Activated CD8-positive, alpha-beta T cell treated with anti-CD3 and anti-CD28 coated beads for 36 hours (primary cell): ENCODE measurements at places on chromosomes 12 and 14. TPM values are rescaled to one million over a fixed set of nuclear protein-coding genes. Genes with fewer than 3 reads are reported as not detected.

The AMDHD1 gene
- 1.1 TPM for total RNA-seq

The NINJ2 gene
- total RNA-seq: 2.2 TPM

The SPTSSA gene
- 11.1 TPM for total RNA-seq

The CISTR gene
- total RNA-seq: not detected

DNA sequence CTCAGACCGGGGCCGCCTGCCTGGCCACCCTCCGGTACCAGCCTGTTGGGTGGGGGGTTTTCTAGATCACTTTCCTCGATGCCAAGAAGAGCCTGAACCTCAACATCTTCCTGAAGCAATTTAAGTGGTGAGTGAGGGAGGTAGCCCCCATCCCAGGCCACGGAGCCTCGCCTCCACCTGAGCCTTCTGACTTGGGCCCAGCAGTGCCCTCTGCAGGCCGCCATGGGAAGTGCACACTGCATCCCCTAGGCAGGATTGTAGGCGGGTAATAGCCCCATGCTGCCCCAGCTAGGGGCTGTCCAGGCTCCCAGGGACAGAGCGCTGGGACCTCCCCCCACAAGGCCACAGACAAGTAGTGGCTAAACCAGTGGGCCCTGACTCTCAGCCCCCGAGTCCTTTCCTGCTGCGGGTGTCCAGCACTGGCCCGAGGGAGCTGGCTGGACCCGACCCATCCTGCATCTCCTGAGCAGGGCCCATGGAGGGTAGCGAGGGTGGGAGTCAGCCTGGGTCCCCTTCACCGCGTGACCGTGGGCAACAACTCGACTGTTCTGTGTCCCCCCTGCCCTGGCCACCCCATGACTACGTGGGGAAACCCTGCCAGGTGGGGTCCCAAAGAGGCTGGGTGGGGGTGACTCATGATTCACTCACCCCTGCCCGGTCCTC, 15.3 kb upstream of the ADSS1 start:
- H3K36me3 ChIP-seq: peaks cover 12% of the 10 kb centered on the region
- peak; percentile 85 for DNase-seq
- peaks cover 2% of the 10 kb centered on the region for H3K4me1 ChIP-seq
- no peak overlapping the region for H3K4me3 ChIP-seq

DNA sequence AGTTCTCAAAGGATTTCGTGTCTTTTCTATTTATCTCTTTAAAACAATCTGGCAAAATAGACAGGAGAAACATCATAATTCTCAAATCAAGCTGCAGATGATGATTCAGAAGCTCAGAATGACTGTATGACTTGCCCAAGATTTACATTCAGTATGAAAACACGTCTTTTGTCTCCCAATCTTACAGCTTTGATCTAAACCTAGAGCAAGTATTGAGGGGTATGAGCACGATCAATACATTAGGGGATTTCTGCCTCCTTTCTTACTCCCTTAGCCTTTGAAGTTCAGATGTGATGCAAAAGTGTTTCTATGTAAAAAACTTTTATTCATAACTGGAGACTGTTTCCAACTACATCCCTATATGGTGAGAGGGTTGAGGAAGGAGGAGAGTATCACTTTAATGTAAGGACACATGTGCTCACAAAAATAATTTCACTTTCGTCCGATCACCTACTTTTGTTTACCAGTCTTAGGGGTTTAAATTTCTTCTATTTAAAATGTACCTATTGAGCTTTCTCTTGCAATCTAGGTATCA, 454.8 kb downstream of the TMTC2 start:
- DNase-seq: no peak
- no peaks in the 10 kb centered on the region for H3K36me3 ChIP-seq
- H3K4me1 ChIP-seq: no peaks in the 10 kb centered on the region
- H3K27ac ChIP-seq: no peak overlapping the region

DNA sequence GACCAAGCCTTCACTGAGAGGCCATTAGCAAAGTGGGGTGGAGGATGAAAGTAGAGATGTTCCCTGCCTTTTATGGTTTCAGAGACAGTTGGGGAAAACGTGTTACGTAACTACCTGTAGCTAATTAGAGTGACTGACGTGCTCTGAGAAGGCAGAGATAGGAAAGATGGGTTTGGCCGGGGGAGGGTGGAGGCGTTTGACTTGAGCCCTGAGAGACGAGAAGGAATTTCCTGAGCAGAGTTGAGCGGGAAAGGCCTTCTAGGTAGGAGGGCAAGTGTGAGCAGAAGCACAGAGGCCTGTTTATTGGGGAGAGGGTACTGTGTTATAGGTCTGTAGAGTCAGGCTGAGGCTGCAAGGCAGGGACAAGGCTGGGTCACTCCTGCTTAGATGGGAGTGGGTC, 8.6 kb downstream of the TUNAR start:
- no peak overlapping the region for H3K4me3 ChIP-seq

GRCh38 chr14:23009483-23009938, 432 bp downstream of the C14orf93 start:
- H3K27me3 ChIP-seq: no peaks in the 10 kb centered on the region
- peak overlapping the region; percentile 85 for H3K4me3 ChIP-seq
- DNase-seq: no peak

DNA sequence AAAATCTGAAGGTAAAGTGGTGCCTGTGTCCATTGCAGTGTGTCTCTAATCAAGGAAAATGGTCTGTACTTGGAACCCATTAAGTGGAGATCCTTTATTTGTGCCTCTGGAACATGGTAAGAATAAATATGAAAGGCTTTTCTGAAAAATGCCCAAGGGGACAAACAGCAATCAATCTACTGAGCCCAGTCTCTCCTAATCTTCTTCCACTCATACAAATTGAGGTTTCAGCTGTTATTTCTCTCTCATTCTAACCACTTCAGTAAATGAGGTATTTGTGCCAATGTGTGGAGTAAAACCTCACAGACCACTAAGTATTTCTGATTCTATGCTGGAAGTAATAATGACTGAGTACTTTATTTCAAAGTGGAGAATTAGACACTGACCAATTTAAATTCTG, 82.3 kb upstream of the ST8SIA1 start:
- no peaks in the 10 kb centered on the region for H3K27me3 ChIP-seq
- H3K4me3 ChIP-seq: no peak overlapping the region
- DNase-seq: no peak
- H3K36me3 ChIP-seq: no peaks in the 10 kb centered on the region

DNA sequence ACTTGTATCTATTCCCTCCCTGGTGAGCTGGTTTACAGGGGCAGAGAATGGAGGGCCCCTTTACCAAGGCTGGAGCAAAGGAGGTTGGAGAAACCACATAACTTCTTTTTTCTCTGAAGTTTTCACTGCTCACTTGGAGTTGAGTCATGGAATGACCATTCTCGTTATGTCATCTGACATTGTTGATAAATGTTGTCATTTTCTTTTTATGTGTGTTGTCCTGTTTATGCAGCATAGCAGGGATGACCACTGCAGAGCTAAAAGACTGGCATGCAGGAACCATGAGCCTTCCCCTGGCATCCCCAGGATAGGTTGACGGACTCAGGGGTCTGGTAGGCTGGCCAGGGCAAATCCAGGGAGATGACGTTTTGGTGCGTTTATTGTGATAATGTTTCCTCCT, 256.8 kb upstream of the DDHD1 start:
- H3K27me3 ChIP-seq: no peaks in the 10 kb centered on the region
- no peak for DNase-seq
- no peak overlapping the region for H3K4me3 ChIP-seq
- H3K4me1 ChIP-seq: no peaks in the 10 kb centered on the region
- no peak overlapping the region for H3K27ac ChIP-seq
